ENCODE measurements at places on chromosomes 11 and 22.
A peak's percentile ranks its signal among the peaks of the same experiment; 100 is the strongest.

- no peak for DNase-seq
Observed at GRCh38 chr11:61732705-61733104, 19.7 kb upstream of the MYRF start.

DNA sequence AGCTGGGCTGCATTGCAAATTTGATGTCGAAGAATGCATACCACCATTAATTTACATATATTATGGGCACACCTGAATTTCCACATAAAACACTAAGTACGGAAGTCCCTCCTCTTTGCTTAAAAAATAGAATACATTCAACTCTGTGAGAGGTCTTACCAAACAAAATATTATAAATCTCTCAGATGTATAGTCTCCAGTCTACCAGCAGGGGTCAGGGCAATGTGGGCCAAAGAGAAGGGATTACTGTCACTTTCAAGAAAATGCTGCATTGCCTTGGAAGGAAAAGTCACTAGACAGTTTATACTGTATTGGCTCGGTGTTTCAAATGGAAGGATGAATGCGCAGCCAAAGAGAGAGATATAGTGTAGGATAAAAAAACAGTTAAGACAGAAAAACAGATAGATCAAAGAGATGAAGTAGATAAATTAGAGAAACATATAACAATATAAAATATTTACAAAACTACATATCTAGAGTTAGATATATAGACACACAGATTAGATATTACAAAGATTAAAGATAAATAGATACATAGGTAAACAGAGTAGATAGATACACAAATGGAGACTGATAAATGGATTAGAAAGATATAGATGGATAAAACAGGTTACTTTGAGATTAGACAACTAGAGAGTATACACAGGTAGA is 20.9 kb downstream of the SERGEF start:
- peak; percentile 38 for DNase-seq

GRCh38 chr11:3359092-3359824 is 19.7 kb downstream of the ZNF195 start:
- DNase-seq: no peak

- DNase-seq: peak; percentile 23
Observed at GRCh38 chr11:69337211-69337721, 43.3 kb downstream of the MYEOV start.

DNA sequence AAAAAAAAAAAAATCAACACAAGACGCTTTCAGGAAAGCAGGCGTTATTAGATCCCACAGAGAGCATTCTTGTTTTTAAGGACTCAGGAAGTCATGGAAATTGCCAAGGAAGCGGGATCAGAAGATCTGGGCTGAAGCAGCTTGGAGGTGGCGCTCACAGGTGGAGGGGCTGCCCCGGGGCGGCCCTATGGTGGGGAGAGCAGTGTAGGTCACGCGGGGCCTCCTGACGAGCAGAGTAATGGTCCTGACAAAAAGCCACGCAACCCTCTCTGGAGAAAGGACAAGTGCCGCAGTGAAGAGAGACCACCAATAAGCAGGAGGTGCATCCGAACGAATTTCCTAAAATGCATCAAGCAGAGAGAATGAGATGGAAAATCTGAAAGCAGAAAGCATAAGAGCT is 407.0 kb downstream of the BRD1 start:
- DNase-seq: no peak

Data from GM18507 (cell line).